ENCODE measurements at places on chromosomes 16 and 17.

DNA sequence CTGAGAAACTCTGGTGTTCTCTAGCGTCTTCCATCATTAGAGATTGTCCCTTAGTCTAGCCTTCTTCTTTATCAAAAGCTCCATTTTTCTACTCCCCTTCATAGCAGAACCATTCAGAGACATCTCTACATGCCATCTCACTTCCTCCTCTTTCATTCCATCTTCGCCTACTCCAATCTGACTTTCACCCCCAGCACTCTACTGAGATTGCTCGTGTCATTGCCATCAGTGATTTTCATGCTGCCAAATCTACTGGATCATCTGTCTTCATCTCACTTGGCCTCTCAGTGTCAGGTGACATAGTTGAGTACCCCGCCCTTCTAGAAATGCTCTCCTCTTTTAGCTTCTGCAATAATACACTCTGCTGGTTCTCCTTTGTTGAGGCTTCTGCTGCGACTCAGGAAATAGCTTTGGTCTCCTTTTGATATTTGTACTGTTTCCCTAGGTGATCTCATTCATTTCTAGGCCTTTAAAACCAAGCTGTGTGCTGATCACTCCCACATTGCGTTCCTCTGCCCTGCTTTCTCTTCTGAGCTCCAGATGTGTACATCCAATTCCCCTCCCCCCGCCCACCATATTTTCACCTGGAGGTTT is 119.1 kb downstream of the FTO start:
- DNase-seq = no peak

GRCh38 chr17:75823257-75824041 is 20.8 kb downstream of the UNC13D start:
- DNase-seq = no peak

- no peak for DNase-seq
Measured at GRCh38 chr16:29789775-29790182, 772 bp upstream of the KIF22 start.

- no peak for DNase-seq
Measured at GRCh38 chr16:68257906-68258800, 6.2 kb upstream of the SLC7A6 start.

DNA sequence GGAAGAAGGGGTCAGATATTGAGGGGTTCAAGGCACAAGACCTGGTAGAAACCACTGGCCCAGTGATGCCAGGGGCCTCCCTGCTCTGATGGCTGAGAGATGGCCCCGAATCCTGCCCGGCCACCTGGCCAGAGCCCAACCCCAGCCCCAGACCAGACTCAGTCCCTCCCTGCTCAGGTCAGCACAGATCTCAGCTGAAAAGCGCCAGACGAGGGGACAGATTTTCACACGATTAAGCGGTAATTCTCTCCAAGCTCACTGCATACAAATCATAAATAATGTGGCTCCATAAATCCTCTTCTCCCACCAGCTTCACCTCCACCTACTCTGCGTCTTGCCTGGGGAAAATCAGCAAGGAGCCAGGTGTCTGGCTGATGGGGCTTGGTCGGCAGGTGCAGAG is 57.1 kb downstream of the ENGASE start:
- DNase-seq = no peak

Data from DMS 273 treated with DMSO at 0.1 percent for 48 hours (cell line).